Neuronal stem cell (in vitro differentiated cells): ENCODE measurements at places on chromosomes 12 and 14.

DNA sequence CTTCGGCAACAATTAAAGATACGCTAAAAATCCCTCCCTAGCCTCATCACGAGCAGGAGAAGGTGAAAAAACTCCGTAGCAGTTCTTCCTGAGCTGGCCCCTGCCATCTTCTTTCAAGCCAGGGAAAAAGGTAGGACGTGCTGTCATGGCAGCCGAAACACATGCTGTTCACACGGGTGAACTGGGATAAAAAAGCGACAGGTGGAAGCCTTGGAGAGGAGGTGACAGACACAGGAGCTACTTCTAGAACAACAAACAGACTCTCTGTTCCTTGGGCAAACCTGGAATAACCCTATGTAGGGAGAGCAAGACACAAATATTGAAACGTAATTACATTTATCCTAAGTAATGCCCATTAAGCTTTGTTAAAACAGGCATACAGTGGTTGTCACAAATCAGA, 81.3 kb downstream of the KCNK10 start:
- DNase-seq = no peak

DNA sequence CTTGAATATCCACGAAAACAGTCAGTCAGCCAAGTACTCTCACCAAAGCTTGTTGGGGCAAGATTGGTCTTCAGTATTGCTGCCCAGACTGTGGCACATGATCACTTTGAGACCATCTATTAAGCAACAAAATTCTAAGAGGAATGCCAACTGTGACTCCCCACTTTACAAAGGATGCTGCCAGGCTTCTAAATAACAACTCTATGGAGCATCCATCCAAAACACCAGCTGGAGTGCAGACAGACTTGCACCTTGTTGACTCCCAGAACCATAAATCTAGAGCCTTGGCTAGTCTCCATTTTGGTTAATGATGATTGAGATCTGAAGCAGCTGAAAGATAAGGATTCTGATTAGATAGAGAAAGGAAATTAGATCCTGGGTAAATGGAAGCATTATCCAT, 132.8 kb downstream of the DIO2 start:
- DNase-seq = no peak

DNA sequence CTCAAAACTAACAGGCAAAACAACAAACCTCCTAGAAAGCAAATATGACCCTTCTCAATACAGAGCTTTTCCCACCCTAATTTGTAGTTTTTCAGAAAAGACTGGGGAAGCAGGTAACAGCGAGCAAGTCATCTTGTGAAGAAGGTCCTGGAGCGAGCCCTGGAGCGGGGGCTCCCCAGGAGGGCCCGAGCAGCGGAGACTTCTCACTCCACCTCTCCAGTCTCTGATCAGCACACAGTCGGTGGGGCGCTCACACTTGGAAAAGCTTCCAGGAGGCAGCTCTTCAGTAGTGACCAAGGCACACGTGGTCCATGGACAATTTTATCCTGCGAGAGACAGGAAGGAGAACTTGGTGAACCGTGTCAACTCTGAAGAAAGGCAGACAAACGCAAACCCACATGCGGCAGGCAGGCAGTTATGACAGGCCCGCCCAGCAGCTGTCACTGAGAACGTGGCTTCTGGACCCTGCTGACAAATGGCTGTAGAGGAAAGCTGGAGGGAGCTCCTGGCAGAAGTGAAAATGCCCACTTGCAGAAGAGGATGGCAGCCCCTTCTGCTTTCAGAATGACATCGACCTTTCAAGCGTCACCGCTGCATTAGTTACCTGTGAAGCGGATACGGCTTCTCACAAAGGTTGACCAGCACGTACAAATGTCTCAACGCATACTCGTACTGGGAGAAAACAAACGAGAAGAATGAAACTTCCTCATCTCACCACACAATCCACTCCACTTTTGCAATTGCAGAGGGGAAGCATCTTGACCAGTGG, 44.2 kb downstream of the LGMN start:
- DNase-seq = no peak

DNA sequence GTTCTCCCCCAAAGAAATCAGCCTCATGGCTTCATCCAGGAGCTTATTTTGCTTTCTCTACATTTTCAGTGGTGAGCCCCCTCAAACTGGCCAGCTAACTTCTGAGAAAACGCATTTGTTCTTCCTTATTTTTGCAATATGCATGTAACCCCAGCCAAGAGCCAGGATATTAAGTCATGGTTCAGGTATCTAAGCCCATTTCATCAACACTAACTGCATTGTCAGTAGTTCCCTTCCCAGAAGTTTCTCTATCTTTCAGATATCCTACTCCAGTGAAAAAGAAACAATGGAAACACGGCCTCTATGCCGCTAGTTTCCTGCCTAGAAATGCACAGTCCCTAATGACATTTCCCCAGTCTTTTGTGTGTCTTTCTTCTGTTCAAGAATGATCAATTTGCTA, 102.8 kb upstream of the RASSF8 start:
- DNase-seq = no peak

DNA sequence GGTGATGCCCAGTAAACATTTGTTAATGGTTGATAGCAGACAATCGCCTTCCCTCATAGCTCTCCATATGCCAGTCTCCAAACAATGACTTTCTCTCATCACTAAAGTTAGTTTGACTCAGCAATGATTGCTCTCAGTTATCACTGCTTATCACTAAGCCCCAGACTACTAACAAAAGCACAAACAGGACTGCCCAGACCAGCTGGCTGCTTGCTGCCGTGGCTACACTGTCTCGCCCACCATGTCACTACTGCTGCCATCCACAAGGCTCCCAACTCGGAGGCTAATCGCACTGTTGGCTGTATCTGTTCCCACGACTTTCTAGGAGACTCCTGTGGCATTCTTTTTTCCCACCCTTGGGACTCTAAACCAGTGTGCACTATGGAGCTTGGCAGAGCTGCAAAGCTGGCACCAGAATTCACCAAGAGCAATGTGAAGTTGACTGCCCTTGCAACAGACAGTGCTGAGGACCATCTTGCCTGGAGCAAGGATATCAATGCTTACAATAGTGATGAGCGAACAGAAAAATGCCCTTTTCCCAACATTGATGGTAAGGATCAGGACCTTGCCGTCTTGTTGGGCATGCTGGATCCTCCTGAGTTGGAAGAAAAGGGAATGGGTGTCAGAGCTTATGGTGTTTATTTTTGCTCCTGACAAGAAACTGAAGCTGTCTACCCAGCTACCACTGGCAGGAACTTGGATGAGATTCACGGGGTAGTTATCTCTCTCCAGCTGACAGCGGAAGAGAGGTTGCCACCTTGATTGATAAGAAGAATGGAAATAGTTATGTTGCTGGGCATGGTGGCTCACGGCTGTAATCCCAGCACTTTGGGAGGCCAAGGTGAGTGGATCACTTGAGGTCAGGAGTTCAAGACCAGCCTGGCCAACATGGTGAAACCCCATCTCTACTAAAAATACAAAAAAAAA, 27.1 kb upstream of the NR2C1 start:
- DNase-seq = no peak

DNA sequence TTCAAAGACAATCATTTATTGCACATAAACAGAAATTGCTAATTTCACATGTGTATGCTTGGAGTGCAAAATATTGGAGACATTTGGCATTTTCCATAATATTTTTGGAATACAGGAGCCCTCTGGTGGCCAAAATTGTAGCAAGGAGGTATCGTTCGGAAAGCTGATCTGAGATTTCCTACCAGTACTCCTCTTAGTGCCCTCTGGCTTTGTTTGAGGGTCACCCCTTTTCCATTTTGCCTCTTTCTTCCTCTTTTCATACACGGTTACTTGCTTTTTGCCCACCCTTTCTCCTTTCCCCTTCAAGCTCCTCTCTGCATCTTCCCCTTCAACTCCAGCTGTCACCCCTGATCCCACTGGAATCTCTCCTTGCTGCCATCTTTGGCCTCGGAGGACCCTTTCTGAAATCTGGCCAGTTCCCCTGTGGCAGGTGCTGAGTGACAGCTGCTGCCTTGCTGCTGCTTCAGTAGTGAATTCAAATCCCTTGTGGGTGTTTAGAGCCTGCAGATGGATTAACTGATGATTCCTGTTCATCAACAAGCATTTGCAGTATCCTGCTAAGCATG, 164.6 kb upstream of the PARP11 start:
- no peak for DNase-seq

- no peak for DNase-seq
These were observed 157.0 kb downstream of the MYRFL start for GRCh38 chr12:69981881-69982475.

DNA sequence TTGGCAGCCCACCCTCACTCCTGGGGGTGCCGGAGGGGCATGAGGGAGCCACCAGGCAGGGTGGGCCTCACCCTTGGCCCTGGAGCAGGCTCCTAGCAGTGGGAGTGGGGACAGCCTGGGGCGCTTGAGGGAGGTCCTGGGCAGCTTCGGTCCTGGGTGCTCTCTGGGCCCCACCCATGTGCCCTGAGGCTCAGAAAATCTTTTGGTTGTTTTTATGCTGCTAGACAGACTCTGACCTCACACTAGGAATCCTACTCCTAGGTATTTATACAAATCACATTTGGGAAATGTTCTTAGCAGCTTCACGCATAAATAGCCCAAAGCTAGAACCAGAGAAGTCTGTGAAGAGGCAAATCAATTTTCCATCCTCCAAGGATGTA, 10.9 kb upstream of the ULK1 start:
- DNase-seq = no peak

GRCh38 chr14:23577710-23578392, 739 bp downstream of the JPH4 start:
- DNase-seq = no peak

GRCh38 chr12:111798182-111798581, 31.4 kb downstream of the ALDH2 start:
- no peak for DNase-seq
